ENCODE measurements at places on chromosomes 5 and 9.

DNA sequence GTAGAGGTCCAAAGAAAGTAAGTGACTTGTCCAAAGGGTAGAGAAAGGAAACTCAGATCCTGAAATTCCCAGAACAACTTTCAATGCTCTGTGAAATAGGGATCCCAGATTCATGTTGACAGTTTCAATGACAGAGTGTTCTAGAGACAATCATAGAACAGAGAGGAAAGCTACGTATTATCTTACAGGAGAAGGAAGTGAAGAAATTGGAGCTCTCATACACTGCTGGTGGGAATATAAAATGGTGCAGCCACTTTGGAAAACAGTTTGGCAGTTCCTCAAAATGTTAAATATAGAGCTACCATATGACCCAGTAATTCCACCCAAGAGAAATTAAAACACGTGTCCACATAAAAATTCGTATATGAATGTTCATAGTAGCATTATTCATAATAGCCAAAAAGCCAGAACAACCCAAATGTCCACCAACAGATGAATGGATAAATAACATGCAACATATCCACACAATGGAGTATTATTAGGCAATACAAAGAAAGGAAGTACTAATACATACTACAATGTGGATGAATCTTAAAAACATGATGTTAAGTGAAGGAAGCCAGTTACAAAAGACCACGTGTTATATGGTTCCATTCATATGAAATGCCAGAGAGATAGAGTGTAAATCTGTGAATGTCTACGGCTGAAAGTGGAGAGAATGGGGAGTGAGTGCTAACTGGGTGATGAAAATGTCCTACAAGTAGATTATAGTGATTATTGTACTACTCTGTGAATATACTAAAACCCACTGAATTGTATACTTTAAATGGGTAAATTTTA, 197.1 kb downstream of the NTRK2 start:
- no peak for DNase-seq

- no peak for DNase-seq
These were observed 20.0 kb upstream of the GRIN3A start for GRCh38 chr9:101758304-101758930.

DNA sequence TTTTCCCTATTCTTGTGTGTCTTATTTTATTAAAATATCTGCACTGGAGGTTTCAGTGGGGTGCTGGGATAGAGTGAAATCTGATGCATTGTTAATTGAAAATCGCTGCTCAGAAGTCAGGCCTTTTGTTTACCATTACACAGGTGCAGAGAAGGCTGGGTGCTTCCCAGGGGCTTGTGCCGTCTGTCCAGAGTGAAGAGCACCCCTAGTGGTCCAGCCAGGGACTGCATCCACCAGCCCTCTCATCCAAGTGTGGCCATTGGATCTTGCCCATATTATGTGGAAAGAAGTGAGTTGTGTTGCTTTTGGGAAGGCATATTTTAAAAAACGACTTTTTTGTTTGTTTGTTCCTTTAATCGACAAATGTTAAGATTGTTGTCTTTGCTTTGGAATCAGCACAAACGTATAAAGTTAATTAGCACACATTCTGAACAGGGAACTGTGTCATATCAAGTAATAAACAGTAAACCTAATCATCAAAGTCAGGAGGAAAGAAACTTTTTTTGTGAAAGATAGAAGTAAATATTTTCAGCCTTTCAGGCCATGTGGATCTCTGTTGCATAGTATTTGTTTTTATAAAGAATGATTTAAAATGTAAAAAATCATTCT, 315.6 kb downstream of the MTRR start:
- no peak for DNase-seq

DNA sequence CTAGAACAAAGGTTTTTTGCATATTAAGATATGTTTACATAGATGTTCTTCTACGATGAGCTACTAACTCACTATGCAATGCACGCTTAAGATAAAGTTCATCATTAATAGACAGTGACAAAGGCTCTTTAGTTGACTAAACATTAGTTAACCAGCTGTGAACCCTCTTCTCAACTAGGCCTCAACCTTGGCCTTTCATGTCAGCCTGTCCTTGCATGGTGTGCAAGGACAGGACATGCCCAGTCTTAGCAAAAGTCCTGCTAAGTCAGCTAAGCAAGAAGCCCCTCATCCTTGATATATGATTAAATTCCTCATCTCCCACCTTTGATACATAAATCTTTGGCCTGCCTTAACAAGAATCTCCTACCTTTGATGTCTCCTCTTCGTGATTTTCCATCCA, 50.9 kb downstream of the PLPP1 start:
- no peak for DNase-seq

DNA sequence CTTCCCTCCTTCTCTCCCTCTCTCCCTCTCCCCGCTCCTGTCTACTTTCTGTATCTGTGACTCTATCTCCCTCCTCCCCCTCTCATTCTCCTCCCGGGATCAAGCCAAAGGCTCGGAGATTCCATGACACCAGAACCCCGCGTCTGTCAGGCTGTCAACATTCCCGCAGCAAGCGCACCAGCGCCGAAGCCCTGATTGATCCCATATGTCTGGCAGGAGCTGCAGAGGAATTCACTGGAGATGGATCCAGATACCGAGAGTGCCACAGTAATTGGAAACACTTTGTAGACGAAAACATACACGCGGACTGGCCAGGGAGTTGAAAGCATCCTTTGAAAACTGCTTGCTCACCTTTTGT, 300 bp upstream of the SVEP1 start:
- DNase-seq = no peak

DNA sequence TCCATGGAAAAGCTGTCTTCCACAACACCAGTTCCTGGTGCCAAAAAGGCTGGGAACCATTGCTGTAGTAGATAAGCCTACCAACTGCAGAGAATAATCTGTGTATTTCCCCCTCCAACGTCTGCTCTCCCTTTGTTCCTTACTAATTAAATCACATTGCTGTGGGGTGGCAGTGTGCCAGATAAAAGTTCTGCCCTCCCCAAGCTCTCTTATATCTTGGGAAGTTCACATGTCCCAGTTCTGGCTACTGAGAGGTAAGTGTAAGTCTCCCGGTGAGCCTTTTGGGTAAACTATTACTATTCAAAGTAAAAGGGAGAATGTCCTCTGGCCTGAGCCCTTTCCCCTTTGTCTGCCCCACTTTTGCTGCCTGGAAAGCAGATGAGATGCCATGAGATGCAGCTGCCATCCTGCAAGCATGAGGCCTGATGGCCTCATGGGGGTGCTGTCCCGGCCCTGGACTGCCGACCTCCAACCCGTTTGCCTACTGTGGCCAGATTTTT, 14.7 kb downstream of the ENC1 start:
- DNase-seq = no peak

DNA sequence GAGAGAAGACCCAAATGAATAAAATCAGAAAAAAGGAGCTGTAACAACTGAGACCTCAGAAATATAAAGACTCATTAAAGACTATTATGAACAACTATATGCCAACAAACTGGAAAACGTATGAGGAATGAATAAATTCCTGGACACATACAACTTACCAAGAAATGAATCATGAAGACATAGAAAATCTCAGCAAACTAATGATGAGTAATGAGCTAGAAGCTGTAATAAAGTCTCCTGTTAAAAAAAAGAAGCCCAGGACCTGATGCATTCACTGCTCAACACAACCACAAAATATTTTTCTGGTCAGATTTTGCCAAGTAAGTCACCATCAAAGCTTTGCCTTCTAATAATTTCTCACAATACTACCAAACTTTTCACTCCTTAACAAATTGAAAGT, 666.7 kb downstream of the LRRC70 start:
- no peak for DNase-seq

DNA sequence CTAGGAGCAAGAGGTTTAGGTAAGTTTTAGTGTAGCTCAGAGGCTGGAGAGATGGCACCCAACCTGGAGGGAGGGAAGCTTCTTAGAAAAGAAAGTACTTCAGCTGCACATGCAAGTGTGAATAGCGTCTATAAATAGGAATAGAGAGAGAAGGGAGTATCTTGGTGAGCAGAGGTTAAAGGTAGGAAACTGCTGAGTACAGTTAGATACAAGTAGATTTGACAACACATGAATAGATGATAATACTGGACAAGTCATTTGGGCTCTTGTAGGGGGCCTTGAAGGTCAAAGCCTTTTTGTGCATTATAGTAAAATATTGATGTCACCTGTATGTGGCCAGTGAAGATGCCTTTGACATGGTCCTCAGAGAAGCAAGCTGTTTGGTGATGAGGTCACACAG, 34.2 kb downstream of the ANP32B start:
- no peak for DNase-seq

DNA sequence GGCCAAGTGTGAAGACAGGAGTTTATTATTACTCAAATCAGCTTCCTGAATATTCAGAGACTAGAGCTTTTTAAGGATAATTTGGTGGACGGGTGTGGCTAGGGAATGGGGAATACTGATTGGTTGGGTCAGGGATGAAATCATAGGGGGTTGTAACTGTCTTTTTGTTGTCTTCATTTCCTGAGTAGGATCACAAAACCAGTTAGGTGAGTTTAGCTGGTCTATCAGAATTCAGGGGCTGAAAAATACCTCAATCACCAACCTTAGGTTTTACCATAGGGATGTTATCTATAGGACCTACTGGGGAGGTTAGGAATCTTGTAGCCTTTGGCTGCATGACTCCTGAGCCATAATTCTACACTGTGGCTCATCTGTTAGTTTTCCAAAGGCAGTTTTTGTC, 235.8 kb downstream of the YTHDC2 start:
- no peak for DNase-seq

- no peak for DNase-seq
These were observed 14.2 kb downstream of the COL5A1 start for GRCh38 chr9:134655586-134656333.

GRCh38 chr5:14054965-14055963, 87.9 kb upstream of the TRIO start:
- DNase-seq = no peak

DNA sequence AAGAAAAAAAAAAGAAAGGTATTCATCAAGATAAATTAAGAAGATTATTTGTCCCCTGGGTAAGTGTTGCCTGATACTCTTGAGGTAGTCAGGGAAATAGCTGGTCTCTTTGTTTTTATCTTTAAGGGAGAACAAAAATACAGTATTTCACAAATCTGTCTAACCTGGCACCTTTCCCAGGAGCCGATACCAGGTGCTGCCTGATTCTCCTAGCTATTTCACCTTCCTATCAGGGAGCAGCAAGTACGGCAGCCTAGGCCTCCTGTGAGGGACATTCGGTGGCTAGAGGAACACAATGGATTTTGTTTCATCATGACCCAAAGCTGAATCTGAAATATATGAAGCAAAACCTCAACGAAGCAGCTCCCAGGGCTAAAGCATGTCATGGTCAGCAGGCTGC, 86.0 kb downstream of the TARS1 start:
- no peak for DNase-seq

GRCh38 chr5:7662289-7662688, 188.6 kb downstream of the CFAP90 start:
- DNase-seq = no peak

- DNase-seq = no peak
These were observed 518 bp downstream of the LOX start for GRCh38 chr5:122077366-122078115.

DNA sequence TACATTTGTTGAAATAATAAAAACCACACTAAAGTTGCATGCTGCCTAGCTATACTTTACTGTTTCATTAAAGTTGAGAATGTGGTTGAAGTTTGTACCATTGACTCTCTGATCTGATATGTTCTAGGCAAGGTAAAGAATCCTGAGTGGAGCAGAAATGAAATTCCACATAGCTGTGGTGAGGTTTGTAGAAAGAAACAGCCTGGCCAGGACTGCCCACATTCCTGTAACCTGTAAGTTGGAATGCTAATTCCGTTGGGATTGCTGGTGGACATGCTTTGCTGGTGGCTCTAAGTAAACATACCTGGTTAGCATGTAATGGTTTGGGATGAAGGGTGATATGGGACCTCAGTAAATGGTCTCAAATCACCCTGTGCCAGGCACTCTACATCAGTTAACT, 16.8 kb downstream of the NFX1 start:
- no peak for DNase-seq

DNA sequence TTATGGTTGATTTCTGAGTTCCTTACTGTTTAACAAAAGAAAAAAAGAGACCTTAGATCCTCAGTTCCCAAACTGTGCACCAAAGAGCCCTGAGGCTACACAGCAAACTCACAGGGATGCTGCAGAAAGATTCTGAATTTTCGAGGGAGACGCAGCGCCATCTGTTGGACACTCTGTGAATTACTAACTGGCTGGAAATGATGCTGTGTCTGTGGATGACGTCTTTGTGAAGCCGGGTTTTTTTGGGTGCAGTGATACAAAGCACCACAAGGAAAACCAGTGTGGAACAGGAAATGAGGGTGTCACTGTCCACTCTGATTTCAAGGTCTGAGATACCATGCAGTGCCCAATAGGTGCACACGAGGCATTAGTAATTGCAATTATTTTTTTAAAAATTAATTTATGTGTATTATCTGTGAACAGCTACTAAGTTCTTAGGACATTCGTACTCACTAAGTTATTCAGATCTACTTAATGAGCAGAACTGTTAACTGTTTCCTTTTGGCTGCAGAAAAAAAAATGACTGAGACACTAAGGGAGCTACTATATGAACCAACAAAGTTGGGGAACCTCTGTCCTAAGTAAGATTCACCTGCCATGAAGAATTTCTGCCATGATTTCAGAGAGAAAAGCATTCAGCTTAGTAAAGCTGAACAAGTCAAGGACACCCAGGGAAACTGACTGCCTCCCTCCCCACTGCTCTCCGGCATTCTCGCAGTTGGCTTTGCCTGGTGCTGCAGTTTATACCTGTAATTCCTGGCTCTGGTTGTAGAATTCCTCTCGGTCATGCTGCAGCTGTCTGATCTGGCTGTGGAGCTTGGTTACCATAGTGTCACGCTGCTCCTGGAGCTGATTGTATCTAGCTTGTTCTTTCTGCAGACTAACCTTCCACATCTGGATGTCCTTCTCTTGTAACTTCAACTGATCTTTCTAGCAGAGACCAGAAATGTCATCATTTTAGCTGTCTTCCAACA, 23.4 kb downstream of the SPACA9 start:
- peak; percentile 38 for DNase-seq

DNA sequence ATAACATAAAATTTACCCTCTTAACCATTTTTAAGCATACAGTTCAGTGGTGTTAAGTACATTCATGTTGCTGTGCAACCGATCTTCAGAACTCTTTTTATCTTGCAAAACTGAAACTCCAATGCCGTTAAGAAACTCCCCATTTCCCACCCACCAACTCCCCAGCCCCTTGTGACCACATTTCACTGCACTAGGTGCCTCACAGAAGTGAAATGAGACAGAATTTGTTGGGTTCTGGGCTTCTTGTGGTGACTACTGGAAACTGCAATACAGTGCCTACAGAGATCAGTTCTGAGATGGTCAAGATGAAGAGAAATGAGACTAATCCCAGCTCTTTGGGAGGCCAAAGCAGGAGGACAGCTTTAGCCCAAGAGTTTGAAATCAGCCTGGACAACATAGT, 202.1 kb upstream of the SLC30A5 start:
- DNase-seq = no peak

DNA sequence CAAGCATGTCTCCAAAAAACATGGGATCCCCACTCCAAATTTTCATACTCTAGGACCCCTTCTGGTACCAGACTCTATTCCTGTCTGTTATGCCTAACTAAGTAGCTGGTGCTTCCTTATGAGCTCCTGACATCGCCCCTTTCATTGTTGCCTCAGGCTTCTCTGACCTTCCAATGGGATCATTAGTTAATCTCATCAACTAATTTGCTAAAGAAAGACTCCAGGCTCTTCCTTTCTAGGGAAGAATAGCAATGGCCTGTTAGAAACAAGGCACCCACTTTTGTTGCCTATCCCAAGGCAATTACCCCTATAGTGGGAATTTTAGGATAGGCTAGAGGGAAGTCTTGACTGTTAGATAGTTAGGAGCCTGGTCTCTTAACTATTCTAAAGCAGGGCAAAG, 369.5 kb downstream of the MLLT3 start:
- no peak for DNase-seq

GRCh38 chr9:86713470-86713869, 233.8 kb downstream of the GAS1 start:
- DNase-seq = peak; percentile 18

Measured in kidney epithelial cell (primary cell).